ENCODE measurements at places on chromosomes 11 and 22.

- no peak for DNase-seq
These were observed 1323.8 kb downstream of the BRD1 start for GRCh38 chr22:48503876-48504275.

GRCh38 chr11:48078689-48079088, 98.3 kb downstream of the PTPRJ start:
- DNase-seq, result no peak

DNA sequence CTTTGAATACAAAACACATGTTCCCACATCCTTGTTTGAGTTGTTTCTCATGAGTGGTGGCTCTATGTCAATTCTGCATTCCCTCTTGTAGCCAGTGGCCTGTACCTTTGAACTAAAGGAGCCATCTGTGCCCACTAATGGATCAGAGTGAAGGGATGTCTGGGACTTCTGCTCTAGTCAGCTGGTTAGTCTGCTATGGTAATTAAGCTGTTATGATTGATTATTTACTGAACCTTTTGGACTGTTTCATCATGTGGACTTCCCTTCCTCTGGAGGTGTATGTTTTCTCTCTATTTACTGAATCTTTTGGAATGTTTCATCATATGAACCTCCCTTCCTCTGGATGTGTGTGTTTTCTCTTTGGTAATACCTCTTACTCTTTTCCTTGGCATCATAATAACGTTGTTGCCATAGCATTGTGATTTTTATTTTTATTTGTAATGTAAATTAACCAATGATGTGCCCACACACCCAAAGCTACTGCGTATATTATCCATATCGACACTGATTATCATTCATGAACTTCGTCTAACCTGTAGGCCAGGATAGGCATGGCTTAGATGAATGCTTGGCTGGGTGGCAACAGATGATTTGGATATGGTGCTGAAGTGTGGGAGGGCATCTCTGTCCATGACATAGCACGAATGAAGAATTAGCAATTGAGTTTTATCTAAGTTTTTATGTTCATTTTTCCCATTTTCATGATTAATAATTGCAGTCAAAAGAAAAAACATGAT, 112.3 kb upstream of the SORL1-AS1 start:
- DNase-seq, result no peak

DNA sequence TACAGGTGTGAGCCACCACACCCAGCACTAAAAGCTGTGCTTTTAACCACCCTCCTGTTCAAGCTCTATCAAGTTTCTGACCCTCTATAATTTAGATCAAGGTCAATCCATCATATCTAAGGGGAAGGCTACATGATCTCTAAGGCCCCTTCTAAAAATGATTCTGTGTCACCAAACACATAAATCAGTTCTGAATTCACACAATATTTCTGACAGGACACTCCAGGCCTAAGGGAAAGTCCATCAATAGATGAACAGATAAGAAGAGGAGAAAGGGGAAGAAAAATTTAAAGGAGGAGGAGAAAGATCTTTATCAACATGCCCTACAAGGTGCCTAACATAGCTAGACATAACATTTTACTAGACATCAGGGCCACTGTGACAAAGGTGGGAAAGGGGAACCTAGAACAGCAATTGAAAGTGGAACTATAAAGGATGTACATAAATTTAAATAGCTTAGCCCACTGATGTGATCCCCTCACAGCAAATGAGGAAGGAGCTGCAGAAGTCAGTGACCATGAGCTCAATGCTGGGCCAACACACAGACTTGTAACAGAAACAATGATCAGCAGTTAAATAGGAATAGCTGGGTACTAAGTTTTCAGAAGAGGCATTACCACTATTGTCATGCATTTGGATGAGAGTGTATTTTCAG, 4.7 kb downstream of the PRCP start:
- DNase-seq, result peak; percentile 56

DNA sequence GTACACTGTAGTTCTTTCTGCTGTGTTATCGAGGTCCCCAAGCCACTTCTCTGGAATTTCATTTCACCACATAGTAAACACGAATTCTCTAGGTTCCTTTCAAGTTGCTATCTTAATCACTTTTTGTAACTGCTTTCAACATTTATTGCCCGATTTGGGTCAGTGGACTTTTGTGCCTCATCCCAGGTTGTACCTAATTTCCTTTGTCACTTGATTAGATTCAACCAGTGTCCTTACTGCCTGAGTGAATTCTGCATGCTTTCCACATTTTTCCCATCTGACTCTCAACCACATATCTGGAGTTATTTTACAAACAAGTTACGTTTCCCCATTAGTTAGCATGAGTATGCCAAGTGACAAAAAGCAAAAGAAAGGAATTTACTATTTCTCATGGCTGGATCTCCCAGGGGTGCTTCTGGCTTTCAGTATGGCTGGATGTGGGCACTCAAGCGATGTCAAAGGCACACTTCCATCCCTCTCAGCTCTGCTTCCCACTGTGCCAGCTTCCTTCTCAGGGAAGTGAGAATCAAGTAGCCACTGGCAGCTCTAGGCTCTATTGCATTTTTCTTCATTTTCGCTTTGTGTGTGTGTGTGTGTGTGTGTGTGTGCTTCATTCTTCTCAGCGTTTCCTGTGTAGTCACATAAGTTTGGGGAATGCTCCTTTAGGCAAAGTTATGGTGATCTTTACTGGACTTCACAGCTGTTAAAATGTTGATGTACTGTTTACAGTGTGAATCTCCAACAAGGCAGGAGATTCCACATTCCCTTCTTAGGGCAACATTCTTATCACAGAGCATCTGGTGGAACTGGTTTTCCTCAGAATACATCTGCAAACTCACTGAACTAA, 128.9 kb downstream of the DBX1 start:
- DNase-seq, result no peak

GRCh38 chr22:40395607-40396006, 25.2 kb downstream of the SGSM3 start:
- DNase-seq, result no peak

DNA sequence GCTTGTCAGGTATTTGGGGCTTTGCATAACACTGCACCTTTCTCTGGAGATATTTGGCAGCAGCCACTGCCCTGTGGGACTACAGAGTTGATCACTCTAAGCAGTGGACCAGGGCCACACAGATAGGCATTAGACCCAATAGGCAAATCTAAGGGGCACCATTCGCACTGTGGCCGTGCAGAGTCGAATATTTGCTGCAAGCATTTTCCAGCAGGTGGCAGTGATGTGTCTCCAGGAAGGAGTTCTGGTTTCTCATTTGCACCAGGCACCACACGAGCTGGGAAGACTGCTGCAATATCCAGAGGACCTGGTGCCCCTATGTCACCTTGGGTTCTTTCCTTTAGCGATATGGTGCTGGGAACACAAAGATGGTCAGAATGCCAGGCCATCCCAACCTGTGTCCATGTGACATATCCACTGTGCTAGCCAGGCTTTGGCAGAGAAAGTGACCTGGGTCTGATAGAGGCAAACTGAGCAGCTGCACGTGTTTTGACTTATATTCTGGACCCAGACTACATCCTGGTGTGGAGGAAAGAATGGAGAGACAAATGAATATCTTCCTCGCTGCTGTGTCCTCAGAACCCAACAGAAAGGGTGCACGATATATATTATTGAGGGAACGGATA, 318.7 kb downstream of the BUD13 start:
- DNase-seq, result no peak

- no peak for DNase-seq
These were observed 391.3 kb downstream of the JRKL start for GRCh38 chr11:96781082-96781481.

DNA sequence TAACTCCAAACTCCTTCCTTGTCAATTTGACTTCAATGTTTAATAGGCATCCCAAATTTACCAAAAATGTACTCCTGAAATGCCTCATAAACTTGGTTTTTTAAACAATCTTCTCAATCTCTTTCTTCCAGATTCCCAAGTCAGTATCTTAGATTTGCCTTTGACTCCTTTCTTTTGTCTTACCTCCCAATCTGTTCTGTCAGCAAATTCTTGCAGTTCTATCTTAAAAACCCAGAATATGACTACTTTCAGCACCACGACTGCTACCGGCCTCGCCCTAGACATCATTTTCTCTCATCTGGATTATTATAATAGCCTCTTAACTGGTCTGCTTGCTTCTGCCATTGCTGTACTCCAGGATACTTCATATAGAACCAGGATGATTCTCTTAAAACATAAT, 7.9 kb downstream of the NLRP14 start:
- no peak for DNase-seq

GRCh38 chr11:74318241-74318932, 6.9 kb upstream of the P4HA3 start:
- DNase-seq, result no peak

- DNase-seq, result no peak
These were observed 4.8 kb upstream of the IGF2 start for GRCh38 chr11:2143799-2144543.

GRCh38 chr11:16027621-16028020, 328.7 kb downstream of the SOX6 start:
- DNase-seq, result no peak

DNA sequence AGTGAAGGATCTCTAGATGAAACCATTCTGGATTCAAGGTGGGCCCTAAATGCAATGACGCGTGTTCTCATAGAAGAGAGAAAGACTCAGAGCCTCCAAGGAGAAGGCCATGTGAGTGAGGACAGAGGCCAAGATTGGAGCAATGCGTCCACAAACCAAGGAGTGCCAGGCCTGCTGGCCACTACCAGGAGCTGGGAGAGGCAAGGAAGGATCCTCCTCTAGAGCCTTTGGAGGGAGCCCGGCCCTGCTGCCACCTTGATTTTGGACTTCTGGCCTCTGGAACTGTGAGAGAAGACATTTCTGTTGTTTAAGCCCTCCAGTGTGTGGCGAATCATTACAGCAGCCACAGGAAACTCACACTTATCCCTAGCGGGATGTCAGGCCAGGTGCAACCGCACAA, 52.7 kb upstream of the SHANK2 start:
- DNase-seq, result no peak

GRCh38 chr22:31210556-31211421, 1.3 kb upstream of the LIMK2 start:
- no peak for DNase-seq

GRCh38 chr11:19592842-19593241, 119.8 kb upstream of the NAV2 start:
- DNase-seq, result no peak

DNA sequence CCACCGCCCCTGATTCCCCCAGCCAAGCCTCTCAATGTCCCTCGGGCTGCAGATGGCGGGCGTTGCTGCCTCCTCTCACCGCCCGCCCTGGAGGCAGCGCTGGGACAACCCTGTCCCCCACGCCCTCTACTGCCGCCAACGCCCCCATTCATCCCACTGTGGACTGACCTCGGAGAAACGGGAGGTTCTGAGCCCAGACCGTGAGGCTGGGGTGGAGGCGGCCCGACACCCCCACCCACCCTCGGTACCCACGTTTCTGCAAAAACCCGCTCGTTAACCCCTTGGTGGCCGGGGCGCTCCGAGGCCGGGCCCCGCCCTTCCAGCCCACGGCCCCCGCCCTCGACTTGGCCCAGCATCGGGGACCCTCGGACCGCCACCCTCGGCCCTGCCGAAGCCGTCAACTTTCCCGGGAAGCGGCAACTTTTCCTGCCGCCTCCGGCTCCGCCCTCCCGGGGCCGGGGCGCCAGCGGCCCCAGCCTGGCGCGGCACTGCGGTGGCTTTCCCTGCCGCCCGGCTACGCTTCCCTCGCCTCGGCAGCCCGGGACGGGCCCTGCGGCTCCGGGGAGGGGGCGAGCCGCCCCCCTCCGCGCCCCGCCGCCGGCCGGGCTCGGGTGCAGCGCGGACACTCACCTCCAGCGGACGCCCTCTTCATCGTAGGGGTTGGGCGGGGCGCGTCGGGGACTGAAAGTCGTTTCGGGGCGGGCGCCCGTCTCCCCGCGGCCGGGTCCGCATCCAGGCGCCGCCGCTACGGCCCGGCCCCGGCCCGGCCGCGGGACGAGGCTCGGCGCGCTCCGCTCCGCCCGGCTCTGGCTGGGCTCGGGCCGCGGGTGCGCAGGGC, 458 bp downstream of the RTN4R start:
- no peak for DNase-seq

GRCh38 chr11:79219186-79220045, 221.4 kb downstream of the TENM4 start:
- DNase-seq, result no peak

- no peak for DNase-seq
These were observed 235.2 kb upstream of the B3GAT1 start for GRCh38 chr11:134647066-134647743.

DNA sequence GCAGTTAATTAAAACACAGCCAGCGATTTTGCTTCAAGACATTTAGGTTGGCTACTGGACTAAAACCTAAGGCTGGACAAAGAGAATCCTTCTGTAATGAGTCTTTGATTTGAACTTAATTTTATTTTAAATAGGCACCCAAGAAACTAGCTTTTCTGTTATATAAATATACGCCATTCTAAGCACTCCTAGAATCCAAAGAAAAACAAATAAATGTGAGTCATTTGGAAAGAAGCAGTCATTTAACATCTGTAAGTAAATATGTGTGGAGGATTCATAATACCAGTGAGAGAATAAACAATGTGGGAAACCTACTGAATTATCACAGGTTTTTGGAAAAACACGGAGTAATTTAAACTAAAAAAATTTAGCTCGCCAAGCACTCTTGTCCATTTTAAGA, 1.2 kb upstream of the TECTA start:
- no peak for DNase-seq

- DNase-seq, result no peak
These were observed 242.0 kb downstream of the ETS1 start for GRCh38 chr11:128345316-128345715.

GRCh38 chr11:2275334-2276279, 5.2 kb upstream of the ASCL2 start:
- DNase-seq, result no peak

GRCh38 chr11:117584056-117584830, 212.8 kb downstream of the DSCAML1 start:
- no peak for DNase-seq

DNA sequence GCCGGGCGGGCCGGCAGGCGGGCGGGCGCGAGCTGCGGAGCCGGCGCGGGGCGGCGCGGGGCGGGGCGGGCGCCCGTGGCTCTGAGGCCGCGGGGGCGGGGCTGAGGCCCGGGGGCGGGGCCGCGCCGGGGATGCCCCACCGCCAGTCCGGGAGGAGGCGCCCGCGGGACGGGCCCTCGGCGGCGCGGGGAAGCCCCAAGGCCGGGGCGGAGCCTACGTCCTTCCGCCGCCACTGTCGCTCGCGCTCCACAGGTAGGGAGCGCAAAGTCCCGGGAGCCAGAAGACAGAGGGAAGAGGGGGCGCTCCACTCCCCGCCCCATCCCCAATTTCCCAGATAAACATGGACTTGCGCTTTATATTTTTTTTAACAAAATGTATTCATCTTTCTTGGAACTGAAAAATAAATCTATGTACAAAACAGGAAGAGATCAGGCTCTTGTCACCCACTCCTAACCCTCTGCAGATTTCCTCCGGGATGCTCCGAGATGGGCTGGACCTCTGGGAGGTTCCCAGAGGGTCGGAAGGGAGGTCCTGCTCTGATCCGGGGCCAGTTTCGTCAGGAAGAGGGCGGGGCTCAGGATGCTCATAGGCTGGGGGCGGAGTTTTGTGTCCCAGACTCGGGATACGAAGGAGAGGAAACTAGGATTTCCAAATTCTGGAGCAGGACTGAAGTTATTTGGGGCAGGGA, at the start of gene MAP4K2:
TSS of gene MAP4K2 (minus strand) at position 57 of the 688 bp plus-strand sequence. CDS start 65 bp downstream, outside the sequence.
- peak; percentile 88 for DNase-seq

Measured in memory B cell (primary cell).